NCI-H446 (cell line): ENCODE measurements at places on chromosomes 1 and 21.

GRCh38 chr1:75502776-75503175, 108.1 kb downstream of the SLC44A5 start:
- no peak for DNase-seq

GRCh38 chr1:35202048-35202719, 9.2 kb upstream of the SFPQ start:
- DNase-seq = peak; percentile 91

DNA sequence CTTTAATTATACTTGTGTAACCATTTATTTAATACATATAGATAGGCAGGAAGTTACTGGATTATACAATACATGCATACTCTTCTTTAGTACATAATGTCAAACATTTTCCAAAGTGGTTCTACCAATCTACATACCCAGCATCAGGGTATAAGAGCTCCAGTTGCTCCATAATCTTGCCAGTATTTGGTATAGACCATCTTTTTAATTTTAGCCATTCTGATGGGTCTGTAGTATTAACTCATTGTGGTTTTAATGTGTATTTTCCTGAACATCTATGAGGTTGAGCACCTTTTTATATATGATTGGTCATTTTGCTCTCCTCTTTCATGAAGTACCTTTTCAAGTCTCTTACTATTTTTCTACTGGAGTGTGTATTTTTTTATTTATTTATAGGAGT, 32.1 kb downstream of the EBNA1BP2 start:
- no peak for DNase-seq

DNA sequence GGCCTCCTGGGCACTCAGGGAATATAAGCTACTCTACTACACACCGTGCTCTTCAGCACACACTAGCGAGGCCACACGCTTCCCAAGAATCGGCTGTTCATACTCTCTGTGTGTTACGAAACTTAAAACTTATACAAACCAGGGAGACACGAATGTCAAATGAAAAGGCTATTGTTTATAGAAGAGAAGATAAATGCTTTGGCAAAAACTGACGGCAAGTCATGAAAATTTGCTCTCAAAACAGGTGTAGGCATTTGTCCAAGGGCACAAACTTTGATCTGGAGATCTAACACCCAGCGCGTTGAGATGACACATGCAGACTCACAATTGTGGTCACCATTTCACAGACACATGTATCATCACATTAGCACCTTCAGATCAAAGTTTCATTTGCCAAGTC, 46.1 kb downstream of the USP48 start:
- no peak for DNase-seq
